Stimulated activated CD8-positive, alpha-beta memory T cell treated with anti-CD3 and anti-CD28 coated beads, Interleukin-12 subunit alpha, Interleukin-12 subunit beta, amount 100 ng/mL, for 1 hour (primary cell): ENCODE measurements at places on chromosomes 11 and 22.

GRCh38 chr11:75311858-75312288 lies 39.6 kb downstream of the ARRB1 start:
- no peak for DNase-seq

DNA sequence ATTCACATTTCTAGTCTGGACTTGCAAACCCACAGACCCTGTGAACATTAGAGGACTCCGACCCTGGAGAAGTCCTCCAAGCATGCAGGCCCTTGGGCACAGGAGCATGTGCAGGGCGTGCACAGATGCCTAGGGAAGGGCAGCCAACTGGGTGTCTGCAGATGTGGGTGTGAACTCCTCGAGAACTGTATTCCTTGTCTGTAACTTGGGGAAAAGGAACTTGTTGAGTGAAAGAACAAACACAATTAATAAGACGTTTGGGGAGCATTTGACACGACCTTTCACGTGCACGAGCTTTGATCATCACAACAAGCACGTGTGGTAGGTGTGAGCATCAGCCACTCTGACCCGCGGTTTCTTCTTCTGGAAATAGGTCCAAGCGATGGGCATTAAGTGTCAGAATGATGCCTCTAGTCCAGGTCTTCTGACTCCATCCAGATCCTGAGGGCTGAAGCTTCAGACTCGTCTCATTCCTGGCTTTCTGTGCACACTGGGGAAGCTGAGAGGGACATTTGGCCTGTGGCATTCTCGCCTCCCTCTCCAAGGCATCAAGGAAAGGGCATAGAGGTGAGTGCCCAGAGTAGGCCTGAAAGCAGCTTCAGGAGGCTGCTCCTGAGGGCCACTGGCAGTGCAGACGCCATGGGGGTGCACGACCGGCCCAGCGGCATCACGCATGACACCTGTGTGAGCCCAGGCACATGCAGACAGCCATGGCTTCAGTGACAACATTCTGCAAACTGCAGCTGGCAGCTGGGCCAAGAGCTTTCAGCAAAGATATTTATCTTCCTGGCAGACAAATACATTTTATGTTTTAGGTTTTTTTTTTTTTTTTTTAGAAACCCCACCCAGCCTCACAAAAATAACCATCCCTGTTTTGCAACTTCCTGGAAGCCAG lies 32.5 kb downstream of the ALX4 start:
- DNase-seq: no peak

DNA sequence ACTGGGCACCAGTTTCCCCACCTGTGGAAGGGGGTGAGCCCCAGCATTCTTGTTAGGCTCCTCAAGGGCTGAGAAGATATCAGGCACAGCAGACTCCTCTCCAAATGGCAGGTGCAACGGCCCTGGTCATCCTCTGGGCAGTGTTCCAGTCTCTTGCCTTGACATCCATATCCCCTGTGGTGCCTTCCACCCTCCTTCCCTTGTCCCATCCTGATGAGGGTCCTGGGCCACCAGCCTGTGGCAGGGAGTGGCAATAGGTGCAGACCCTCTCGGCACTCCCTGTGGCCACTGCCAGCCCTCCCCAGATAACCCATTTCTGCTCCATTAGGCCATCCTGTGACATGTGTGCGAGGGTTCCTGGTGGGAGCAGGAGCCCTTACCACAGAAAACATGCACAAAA lies 78.8 kb upstream of the NECTIN1 start:
- no peak for DNase-seq

- no peak for DNase-seq
Measured at GRCh38 chr22:40070701-40071100, 75.9 kb downstream of the FAM83F start.

- no peak for DNase-seq
Measured at GRCh38 chr11:965206-965775, 39.6 kb downstream of the AP2A2 start.

- DNase-seq: no peak
Measured at GRCh38 chr11:1337647-1338007, 28.2 kb upstream of the TOLLIP start.

DNA sequence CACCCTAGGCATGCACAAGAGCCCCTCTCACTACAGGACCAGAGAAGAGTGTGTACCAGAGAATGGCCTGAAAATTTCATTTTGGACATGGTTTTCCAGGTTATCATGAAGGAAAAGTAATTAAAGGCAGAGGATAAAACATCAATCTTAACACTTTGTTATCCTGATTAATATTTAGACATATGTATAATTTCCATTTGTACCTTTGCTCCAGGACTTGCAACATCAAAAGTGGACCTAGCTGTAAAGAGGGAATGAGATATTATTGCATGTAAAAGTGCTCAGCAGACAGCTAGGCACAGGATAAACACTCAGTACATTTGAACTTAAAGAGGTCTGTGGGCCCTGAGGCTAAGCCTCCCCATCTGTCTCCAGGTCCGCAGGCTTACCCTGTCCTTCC lies 2.0 kb upstream of the SCN4B start:
- DNase-seq: no peak

DNA sequence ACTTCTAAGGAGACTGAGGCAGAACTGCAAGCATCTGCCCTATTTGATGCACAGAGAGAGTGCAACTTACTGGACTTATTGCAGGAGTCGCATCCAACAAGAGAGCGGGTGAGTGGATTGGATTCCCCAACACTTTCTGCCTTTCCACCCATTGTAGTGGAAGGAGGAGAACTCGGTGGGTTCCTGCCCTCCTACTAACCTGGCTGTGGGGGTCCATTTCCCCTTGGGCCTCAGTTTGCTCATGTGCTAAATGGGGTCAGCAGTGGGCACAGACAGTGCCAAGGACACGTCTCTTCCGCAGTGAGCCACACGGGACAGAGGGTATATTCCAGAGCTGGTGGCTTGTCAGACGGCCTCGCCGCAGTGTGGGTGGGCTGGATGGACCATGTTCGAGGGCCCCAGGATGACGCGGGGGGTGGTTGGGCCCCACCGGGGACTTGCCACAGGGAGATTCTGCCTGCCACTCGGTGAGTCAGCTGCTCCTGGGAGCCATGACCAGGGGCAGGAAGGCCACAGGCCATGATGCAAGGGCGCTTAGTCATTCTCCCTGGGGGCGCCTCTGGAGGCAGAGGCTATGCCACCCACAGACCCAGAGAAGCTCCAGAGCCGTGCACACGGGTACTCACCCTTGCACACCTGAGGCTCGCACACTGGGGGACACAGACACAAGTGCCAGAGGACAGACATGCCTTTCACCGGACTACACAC lies 8.2 kb downstream of the ALX4 start:
- DNase-seq: no peak

DNA sequence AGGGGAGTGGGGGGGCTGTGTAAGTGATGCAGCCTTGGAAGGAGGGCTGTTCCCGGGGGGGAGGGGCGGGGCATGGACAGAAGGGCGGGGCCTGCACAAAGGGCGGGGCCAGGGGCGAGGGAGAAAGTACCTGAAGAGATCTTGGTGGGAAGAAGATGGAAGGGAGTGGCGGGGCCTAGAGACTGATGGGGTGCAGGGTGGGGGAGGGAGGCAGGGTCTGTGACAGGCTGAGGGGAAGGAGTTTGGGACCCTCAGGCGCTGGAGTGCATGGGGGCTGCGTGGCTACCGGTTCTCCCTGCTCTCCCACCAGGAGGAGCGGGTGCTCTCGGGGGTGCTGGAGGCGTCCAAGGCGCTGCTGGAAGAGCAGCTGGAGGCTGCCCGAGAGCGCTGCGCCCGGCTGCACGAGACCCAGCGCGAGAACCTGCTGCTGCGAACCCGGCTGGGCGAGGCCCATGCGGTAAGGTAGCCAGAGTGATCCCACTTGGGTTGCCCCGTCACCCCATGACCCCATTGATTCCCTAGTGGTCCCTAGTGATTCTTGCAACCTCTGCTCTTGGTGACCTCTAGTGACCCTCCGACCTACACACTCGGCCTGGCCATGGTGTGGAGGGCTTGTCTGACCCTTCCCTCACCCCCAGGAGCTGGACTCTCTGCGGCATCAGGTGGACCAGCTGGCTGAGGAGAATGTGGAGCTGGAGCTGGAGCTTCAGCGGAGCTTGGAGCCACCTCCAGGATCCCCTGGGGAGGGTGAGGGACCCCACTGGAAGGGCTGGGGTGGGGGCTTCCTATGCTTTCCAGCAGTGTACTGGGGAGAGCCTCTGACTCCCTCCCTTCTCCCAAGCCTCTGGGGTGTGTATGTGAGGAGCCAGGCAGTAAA lies 3.1 kb downstream of the CCDC88B start:
- no peak for DNase-seq

DNA sequence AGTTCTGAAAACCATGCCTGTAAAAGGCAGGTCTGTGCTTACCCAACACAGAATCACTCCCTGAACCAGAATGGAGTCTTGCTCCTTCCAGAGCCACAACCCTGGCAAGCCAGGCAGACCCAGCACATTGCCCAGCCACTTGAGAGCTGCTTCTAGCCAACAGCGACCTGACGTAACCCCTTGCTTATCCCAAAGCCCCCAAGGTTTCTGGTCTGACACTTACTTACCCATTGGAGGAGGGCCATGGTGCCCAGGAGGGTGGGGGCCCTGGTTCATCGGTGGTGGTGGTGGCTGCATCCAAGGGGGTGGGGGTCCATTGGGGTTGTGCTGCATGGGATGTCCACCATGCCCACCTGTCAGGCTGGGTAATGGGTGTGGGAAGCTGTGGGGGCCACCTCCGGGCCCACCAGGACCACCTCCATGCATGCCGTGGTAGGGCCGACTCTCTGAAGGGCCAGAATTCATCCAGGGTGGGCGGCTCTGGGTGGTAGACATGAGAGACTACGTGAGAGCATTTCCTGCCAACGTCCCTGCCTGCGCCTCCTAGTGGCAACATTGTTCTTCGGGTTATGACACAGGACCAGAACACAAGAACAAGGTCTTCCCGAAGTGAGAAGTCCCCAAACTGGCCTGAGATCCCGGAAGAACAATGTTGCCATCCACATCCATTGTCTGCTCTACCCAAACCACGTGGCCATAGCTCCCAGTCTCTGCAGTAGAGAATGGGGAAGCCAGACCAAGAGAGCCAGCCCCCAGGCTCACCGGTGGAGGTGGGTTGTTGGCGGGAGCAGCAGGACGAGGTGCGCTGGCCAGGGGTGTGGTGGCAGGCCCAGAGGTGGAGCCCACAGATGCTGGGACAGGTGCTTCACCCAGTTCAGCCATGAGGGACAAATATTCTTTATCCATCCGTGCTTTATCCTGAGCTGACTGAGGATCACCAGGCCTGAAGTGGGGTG lies 7.8 kb upstream of the PYGM start:
- DNase-seq: peak; percentile 78

GRCh38 chr22:23446796-23447350 lies 133.2 kb downstream of the IGLL1 start:
- no peak for DNase-seq

DNA sequence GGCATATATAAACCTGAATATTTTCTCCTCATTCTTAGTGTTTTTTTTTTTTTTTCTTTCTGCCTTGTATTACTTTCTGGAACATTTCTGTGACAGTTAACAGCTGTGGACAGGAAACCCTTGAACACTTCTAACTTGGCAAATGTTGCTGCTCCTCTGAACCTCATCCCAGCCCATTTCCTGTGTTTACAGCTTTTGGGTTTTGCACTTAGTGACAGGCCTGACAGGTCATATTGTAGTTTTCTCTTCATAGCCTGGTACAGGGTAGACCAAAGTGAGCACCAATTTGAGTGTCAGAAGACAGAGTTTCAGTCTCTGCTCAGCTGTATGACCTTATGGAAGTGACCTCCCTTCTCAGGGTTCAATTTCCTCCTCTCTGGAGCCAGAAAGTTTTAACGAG lies 91.6 kb downstream of the STIM1 start:
- peak; percentile 24 for DNase-seq

- no peak for DNase-seq
Measured at GRCh38 chr11:16857186-16857585, 118.7 kb downstream of the C11orf58 start.

DNA sequence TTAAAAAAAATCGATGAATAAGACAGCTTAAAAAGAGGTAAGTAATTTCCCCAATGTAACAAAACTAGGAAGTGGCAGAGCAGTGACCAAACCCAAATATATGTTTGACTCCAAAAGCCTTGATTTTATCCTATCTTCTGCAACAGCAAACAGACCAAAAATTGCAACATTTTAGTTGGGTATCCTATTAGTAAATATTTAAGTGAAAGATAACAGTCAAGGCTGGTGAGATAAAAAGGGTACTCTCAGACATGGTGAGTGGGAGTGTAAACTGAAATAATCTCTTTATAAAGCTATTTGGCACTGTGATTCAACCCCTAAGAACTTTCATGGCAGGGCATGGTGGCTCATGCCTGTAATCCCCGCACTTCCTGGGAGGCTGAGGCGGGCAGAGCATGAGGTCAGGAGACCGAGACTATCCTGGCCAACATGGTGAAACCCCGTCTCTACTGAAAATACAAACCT lies 1.9 kb upstream of the RDX start:
- DNase-seq: no peak

DNA sequence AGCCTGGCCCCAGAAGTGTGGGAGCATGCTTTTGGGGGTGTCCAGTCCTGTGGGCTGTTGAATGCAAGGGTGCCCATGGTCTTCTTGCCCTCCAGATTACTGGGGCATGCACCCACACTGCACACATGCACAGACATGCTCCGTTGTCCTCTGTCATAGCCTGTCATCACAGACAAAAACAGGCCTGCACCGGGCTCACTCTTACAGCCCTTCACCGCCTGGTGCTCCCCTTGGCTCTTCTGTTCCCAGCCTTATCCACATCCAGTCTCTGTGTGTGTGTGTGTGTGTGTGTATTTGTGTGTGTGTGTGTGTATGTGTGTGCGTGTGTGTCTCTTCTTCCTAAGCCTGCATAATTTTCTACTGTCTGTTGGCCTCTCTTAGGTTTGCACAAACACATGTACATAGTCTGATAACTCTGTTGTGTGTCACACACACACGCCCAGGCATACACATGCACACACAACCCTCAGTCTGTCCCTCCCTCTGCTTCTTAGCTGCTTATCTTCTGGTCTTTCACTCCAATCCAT lies 23.4 kb upstream of the NECTIN1 start:
- DNase-seq: no peak

GRCh38 chr22:42270176-42270509 lies 310 bp downstream of the TCF20 start:
- no peak for DNase-seq

- DNase-seq: no peak
Measured at GRCh38 chr22:17086296-17086695, 1.5 kb downstream of the IL17RA start.

DNA sequence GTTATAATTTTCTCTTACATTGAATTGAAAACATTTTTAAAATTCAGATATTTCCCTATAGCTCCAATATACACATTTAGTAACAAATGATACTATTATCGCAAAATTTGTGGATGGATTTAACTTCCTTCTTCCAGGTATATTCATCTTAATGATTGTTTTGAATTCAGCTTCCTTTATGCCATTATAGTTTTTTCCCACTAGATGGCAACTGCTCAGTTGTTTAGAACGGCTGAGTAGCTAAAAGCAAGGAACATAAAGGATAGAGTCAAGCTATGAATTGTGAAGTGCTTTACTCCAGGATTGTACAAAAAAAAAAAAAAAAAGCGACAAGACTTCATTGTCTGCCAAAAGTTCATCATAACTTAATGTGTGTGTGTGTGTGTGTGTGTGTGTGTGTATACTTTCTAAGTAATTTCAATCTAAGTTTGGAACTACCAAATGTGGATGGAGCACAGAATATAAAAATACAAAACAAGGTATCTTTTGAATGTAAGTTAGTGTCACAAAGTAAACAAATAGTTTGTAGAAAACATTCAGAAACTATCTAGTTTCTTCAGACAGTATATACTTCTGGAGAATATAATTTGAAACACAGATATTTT lies 846.4 kb downstream of the DLG2 start:
- DNase-seq: no peak
